NCI-H460 (cell line): ENCODE measurements at places on chromosomes 13 and 19.

GRCh38 chr19:46450737-46451136 is 20.6 kb downstream of the PNMA8A start:
- DNase-seq: no peak

DNA sequence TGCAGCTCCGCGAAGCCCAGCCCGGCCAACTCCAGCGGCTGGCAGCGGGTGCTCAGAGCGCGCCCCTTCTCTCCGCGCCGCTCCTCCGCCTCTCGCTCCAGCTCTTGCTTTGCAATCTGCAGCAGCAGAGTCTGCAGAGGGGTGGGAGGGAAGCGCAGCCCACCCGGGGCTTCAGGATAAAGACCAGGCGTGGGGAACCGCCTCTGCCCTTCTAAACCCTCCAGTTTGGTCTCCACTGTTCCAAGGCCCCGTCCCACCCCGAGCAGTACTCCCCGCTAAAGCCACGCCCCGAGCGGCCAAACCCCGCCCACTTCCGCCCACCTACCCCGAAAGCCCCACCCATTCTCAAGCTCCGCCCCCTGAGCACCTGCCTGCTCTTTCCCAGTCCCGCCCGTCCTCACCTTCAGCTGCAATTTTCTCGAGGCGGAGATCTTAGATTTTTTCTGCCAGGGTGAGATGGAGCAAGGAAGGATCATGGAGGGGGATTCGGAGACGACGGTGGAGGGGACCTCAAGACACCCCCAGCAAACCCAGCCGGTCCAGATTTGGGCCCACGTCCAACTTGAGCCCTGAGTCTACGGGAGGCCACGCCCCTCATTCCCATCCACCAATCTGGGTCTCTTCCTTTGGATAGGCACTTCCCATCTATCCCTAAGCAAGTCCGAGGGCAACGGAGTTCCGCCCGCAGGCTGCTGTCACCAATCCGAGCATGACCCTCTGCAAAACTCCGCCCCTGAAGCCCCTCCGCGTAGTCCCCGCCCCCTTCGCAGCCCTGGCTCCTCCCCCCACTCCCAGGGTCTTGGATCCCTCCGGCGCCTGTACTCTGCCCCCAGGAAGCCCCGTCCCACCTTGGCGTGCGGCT is 1.1 kb downstream of the TNNI3 start:
- peak; percentile 68 for DNase-seq

DNA sequence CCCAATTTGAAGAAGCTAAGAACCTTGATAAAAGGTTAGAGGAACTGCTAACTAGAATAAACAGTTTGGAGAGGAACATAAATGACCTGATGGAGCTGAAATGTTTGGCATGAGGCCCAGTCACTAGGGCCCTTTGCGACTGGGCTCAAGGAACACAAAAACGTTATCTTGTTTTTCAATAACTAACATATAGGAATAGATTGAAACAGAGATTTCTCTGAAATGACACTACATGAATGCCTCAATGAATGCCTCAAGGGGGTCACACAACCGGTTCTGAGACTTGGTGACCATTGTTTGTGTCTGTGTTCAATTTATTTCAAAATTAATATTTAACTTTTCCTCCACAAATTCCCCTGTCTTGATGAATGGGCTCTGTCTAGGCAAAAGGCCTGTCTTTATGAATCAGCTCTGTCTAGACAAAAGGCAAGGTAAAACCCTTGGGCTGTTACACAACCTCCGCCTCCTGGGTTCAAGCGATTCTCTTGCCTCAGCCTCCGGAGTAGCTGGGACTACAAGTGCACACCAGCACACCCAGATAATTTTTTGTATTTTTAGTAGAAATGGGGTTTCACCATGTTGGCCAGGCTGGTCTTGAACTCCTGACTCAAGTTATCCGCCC is 932 bp upstream of the ZNF486 start:
- no peak for DNase-seq

GRCh38 chr13:26759907-26760831 is at the start of gene GPR12:
GPR12 (minus strand) TSS chr13:26760786; CDS start chr13:26759827, 959 bp downstream.
- DNase-seq: no peak

- DNase-seq: no peak
Observed at GRCh38 chr19:17306285-17306714, 628 bp downstream of the MRPL34 start.

DNA sequence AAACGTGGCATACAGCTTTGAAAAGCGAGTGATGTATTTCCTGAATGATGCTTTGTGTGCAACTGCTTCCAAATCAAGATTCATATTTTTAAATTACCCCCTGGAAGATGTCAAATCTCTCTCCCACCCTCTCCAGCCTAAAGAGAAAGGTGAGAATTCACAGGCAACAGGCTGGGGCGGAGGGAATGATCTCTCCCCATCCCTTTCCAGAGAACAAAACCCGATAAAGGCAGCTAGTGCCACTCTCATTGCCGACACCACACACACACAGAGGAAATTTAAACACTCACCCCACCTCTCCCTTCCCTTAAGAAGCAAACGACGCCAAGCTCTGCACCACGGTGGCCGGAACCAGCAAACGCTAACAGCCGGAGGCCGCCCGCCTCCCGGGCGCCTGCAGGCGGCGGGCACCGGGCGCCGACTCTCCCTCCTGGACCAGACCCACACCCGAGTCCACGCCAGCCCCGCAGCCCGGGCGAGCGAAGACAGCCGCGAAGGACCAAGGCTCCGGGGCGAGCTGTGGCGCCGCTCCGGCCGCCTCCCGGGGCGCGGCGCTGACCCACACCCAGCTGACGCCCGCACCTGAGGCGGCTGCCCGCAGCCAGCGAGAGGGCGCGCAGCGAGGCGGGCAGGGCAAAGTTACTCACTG is 477 bp downstream of the LNX2 start:
- DNase-seq: peak; percentile 2

DNA sequence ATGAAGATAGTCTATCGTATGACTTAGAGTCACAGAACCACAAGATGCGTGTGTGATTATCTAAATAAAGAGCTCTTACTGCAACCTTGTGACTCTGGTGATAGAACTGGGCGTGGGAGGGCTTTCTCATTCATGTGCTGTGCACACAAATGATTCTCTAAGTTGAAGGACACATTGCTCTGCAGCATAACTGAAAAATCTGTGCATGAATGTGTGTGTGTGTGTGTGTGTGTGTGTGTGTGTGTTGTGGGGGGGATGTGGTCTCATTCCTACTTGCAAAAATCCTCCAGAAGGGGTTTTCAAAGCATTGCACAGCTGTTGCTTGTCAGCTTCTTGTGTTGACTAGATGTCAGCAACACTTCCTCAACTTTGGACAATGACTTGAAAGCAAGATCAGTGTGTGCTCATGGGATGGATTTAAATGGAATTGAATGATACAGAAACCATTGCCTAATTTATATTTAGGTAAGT is 22.4 kb downstream of the LRCH1 start:
- DNase-seq: no peak

DNA sequence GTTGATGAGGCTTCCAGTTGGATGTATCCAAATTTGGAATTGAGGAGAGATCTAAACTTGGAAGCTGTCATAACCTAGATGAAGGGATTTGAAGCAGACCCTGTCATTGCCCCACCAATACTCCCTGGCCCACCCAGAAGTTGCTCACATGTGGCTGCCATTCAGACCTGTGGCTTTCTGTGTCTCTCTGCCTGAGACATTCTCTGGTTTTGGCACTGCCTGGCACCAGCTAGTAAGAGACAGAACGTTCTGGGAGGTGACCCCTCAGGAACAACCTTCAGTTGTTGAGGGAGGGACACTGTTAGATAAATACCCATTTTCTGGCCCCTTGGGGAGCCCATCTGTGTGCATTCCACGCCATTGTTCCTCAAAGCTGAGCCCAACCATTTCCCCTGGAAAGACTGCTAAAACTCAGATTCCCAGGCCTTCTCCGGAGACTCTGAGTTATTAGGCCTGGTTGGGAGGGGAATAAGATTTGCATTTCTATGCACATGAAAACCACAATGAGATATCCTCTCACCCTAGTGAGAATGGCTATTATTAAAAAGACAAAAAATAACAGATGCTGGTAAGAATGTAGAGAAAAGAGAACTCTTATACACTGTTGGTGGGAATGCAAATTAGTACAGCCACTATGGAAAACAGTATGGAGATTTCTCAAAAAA is 290.4 kb downstream of the TSHZ3 start:
- no peak for DNase-seq

- peak; percentile 56 for DNase-seq
Observed at GRCh38 chr19:17775245-17775927, 19.6 kb upstream of the B3GNT3 start.

DNA sequence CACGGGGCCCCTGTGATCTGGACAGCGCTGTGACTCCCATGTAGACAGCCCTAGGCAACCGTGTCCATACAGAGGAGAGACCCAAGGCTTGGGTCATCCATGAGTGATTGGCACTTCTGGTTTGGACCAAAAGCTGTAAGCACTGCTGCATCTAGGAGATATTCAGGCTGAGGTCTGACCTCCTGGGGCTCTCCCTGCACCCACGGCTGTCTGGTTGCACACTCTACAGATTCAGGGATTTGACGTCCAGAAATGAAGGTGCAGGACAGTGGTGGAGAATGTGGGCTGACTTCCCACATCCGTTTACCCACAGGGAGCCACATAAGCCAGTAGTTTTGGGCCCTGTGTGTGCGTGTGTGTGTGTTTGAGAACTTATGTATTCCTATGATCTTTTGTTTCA is 76.2 kb upstream of the ARHGEF7 start:
- no peak for DNase-seq

- no peak for DNase-seq
Observed at GRCh38 chr13:21080593-21080891, 19.2 kb upstream of the LATS2 start.

- no peak for DNase-seq
Observed at GRCh38 chr13:44274771-44275205, 98.8 kb upstream of the SERP2 start.

- no peak for DNase-seq
Observed at GRCh38 chr19:50331221-50331993, 2.2 kb upstream of the KCNC3 start.

DNA sequence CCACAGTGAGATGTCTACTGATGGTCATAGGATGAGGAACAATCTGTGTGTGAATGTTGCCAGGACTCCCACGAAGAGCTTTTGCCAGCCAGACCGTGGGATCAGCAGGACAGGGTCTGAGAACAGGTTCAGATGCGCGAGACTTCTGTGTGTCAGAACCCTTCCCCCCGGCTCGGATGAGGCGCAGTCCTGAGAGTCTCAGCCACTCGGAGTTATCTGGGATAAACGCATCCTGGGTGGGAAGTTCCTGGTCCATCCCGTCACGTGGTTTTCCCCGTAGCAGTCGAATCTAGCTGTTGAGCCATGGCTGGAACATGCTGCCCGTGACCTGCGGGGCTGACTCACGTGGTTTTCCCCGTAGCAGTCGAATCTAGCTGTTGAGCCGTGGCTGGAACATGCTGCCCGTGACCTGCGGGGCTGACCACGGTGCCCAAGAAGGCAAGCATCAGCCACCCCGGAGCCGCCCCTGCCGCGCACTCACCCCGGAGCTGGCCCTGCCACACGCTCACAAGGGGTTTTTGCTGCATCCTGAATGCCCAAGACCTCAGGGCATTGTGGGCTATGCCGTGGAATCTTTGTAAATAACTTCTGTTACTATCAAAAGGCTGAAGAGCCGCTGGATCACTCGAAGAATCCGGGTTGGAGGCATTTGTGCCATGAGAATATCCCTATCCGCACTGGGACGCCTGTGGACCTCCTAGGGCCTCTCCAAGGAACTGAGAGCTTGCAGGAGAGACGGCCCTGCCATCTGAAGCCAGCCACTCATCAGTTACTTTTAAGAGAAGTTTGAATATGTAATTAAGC is 130.8 kb upstream of the MCF2L start:
- DNase-seq: no peak

- DNase-seq: no peak
Observed at GRCh38 chr13:99434258-99434788, 66.9 kb upstream of the TM9SF2 start.

GRCh38 chr13:33489563-33489962 is 204.0 kb upstream of the STARD13 start:
- no peak for DNase-seq

GRCh38 chr19:15315101-15315500 is 17.2 kb downstream of the BRD4 start:
- no peak for DNase-seq

- no peak for DNase-seq
Observed at GRCh38 chr13:49517461-49517860, 21.7 kb downstream of the PHF11 start.

- no peak for DNase-seq
Observed at GRCh38 chr19:2013683-2013961, 1.9 kb downstream of the BTBD2 start.

GRCh38 chr13:91698767-91699166 is 300.3 kb downstream of the GPC5 start:
- DNase-seq: no peak

DNA sequence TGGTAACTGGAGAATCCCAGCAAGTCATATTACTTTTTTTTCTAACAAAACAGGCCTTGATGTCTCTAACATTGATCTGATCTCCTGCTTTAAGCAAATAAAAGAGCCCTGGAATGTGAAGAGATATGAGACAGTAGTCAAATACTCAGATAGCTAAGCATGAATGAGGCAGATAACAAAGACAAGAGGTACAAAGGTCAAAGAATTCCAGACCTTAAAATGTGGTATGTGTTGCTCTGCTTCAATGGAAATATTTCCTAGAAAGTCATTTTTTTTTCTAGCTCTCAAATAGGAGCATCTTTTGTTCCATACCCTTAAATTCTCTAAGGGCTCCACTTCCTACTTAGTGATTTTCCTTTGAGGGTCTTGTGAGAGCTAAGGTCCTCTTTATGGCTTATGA is 54.6 kb downstream of the ZNF254 start:
- DNase-seq: no peak

DNA sequence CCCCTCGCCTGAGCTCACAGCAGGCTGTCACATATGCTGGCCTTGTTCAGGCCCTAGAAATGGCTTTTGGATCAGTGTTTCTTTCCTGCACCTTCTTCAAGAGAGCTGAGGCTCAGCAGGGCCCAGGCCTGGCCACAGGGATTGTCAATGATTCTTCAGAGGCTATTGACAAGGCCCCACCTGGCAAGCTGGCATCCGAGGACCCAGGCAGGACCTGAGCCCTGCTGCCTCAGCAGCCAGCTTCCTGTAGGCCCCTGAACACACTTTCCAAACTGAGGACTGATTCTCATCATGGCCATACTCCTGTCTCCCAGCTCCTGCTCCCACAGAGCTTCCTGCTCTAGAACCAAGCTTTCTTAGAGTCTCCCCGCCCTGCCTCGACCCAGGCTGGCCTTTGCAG is 136.8 kb downstream of the UQCRFS1 start:
- DNase-seq: no peak

GRCh38 chr13:44489751-44490150 is 86.4 kb downstream of the TSC22D1 start:
- no peak for DNase-seq

GRCh38 chr19:42475366-42475765 is 32.6 kb upstream of the CXCL17 start:
- DNase-seq: no peak

- no peak for DNase-seq
Observed at GRCh38 chr13:66560189-66560588, 669.9 kb downstream of the PCDH9 start.
